ENCODE measurements at places on chromosomes 4 and X.

GRCh38 chrX:41381685-41382084 lies 47.7 kb downstream of the DDX3X start:
- DNase-seq = peak; percentile 1

DNA sequence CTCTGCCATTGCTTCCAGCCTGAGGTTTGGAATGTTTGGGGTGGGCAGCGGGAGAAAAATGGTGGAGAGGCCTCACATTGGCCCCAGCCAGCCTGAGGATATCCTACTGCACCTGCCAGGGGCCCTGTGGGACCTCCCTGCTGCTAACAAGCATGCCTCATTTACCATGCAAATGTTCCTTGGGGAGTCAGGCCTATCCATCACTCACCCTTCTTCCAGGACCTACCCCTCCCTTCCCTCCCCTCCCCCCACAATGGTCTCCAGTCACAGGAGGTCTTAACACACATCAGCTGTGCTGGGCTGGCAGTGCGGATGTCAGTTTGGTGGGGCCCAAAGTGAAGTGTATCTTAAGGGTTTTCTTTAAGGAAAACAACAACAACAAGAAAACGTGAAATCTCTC lies 139.2 kb downstream of the SHOX start:
- DNase-seq = no peak

GRCh38 chr4:74583757-74584156 lies 138.8 kb downstream of the AREG start:
- no peak for DNase-seq

- no peak for DNase-seq
These were observed 75.9 kb upstream of the CITED1 start for GRCh38 chrX:72381439-72382201.

DNA sequence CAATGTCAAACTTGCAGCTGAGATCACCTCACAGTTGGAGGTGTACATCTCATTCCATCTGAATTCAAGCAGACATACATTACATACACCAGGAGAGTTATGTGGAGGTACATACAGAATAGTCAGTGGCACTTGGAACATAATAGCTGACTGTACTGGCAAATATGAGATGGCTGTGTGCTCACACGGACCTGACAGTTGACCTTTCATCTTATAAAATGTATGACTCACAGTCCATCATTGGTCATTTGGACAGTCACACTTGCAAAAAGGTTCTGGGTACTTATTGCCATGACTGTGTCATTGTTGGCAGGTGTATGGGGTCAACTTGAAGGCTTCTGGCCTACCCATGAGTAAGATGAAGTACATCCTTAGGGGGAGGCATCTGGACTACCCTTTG lies 88.6 kb upstream of the WDR1 start:
- no peak for DNase-seq

GRCh38 chrX:10360116-10360515 lies 203.3 kb downstream of the CLCN4 start:
- DNase-seq = no peak

DNA sequence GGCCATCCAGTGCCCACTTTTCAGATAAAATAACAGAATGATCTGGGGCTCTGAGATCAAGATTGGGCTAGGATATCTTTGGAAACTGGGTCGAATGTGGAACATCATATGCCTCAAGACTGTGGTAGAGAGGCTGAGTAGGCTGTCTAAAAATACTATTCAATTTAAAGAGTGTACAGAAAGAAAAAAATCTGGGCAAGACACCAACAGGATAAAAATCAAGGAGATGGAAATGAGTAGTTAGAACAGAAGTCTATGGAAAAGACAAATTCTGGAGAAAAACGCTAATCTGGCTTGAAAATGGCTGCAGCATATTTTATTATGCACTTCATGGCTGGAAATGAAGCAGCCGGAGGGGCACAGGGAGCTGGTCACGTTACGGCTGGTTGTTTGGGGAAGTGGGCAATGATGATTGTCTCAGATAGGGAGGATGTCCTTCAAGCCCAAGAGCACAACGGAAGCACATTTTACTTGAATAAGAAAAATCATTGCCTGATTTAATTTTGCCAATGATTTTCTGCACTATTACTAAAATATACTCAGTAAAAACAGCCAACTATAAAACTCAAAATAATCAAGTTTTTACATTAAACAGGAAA lies 27.1 kb upstream of the MAPK10 start:
- no peak for DNase-seq

DNA sequence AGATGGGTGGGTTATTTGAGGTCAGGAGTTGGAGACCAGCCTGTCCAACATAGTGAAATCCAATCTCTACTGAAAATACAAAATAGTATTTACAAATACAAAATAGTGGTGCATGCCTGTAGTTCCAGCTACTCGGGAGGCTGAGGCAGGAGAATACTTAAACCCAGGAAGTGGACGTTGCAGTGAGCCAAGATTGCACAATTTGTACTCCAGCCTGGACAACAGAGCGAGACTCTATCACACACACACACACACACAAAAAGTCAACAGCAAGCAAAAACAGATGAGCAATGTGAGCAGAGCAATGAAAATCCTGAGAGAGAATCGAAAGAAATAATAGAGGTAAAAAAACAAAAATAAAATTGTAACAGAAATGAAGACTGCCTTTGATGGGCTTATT lies 168.8 kb downstream of the PCDH18 start:
- no peak for DNase-seq

DNA sequence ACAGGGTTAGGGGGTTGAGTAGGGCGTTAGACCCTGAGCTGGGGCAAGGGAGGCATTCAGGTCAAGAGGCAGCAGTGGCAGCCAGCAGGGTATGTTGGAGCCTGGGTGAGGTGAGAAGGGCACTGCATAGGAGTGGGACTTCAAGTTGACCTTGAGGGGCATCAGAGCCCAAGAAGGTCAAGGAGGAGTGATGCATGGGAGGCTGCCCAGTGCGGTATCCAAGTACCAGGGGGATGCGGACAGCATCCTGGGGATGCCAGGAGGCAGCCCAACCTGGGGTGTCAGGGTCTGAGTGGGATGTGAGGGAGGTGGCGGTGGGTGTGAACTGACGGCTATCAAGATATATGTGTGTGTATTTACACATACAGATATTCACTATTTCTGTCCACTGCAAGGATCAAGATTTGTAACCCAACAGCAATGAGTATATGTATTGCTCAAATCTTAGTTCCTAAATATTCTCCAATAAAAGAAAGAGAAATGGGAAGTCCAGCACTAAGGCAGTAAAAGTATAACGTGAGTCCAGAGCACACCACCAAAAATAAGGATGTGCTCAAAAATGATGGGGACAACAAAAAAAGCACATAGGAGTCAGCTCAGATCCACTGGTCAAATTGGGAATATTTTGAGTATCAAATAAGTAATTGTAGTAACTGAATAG lies 9.8 kb upstream of the DCLK2 start:
- DNase-seq = no peak

DNA sequence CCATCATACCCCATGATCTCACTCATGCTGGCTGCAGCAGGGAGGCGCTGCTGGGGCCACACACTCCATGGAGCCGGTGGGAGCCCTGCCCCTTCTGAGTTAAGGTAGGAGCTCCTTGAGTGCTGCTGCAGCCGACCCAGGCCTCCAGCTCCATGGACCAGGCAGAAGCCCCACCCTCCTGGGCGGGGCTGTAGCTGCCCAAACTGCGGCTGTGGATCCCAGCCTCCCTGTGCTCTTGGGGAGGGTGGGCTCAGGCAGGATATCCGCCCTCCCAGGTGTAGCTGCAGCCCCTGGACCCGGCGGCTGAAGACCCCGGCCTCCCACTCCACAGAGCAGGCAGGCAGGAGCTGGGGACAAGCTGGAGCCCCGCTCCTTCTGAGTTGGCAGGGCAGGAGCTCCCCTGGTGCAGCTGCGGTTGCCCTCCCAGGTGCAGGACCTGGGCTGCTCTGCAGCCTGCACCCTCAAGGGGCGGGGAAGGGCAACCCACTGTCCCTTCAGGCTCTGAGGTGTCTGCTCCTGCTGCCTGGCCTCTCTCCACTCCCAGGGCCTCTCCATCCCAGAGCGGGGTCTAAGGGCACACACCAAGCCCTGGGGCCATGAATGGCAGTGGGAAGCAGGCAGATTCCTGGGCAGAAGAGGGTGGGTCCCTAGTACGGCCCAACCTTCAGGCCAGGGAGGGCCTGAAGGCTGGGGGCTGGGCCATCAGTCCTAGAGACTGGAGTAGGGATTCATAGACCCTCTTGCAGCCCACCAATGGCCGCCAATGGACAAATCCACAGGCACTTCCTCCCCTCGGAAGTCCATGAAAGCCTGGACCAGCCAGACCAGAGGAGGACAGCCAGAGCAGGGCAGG lies 466.1 kb downstream of the DTHD1 start:
- no peak for DNase-seq

DNA sequence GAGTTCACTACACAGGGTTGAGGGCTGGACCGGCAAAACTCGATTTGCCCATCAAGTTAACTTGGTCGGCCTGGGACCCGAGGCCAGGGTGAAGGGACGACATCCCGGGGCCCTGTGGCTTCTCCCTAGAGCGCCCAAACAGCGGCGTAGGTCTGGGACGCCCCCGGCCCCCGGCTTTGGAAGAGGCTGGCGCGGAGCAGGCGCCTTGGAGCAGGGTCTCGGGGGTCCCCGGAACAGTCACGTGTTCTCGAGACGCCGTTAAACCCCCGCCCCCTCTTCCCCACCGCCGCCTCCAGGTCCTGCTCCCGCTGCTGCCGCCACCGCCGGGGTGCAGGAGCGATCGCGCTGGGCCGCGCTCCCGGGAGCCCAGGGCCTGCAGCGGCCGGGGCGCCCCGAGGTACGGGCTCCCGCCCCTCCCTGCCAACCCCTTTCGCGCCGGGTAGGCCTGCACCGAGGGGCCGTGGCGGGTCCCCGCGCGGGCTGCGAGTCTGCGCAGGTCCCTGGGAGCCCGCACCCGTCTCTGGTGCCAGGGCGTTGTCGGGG lies at the start of gene NPY5R:
NPY5R (plus strand) TSS at position 289 of the 543 bp plus-strand sequence. CDS start 6,382 bp downstream, outside the sequence.
- no peak for DNase-seq

GRCh38 chr4:47486231-47486673 lies 1.2 kb downstream of the ATP10D start:
- no peak for DNase-seq

GRCh38 chr4:10809905-10810304 lies 125.3 kb upstream of the CLNK start:
- DNase-seq = no peak

DNA sequence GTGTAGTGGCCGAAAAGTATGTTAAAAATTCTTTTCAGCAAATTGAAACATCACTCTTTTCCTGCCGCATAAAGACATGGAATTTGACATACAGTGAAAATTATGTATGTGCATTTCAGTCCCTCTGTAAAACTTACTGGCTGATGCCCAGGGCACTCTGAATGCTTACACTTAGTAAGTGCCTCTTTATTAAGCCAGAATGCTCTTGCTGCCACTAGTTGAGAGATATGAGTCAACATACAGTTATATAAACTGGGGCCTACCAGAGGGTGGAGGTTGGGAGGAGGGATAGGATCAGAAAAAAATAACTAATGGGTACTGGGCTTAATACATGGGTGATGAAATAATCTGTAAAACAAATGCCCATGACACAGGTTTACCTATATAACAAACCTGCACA lies 38.1 kb upstream of the TRPC5 start:
- DNase-seq = no peak

Data from SW 1271 (cell line).